Stimulated activated CD4-positive, alpha-beta T cell treated with anti-CD3 and anti-CD28 coated beads, Interleukin-12 subunit alpha, Interleukin-12 subunit beta, amount 100 ng/mL, for 48 hours (primary cell): ENCODE measurements at places on chromosomes 12 and 14.

GRCh38 chr14:74647678-74648461 is 35.8 kb upstream of the LTBP2 start:
- DNase-seq = no peak

GRCh38 chr12:44921736-44922135 is 45.6 kb upstream of the NELL2 start:
- no peak for DNase-seq

- DNase-seq = no peak
These were observed 166.3 kb upstream of the RTL1 start for GRCh38 chr14:101069666-101070362.

DNA sequence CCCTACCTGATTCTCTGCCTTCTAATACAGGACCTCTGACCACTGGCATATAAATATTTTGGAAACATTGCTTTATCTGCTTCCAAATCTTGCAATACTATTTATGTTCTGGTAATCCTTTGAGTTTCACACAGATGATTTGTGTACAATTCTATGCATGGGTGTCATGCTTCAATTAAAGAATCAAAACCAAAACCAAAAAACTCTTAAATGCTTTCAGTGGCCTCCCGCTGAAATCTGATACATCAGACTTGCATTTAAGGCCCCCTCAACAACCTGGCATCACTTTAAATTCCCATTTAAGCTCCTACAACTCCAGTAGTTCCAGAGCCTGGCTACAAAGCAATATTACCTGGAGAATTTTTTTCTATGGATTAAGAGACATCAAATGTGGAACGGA is 221.7 kb upstream of the NAV3 start:
- DNase-seq = no peak

DNA sequence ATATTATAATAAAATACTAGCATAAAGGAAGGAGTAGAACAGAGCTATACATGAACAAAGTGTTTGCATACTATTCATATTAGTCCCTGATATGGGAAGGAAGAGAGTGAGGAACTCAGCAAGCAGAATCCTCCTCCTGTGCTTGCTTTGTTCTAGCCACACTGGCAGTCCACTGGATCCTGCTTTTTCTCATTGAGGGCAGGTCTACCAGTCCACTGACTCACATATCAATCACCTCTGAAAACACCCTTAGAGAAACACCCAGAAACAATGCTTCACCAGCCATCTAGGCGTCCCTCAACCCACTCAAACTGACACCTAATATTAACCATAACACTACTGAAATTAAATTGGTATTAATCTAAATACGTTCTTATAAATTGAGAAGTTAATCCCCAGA is 1861.7 kb upstream of the SEL1L start:
- DNase-seq = no peak

DNA sequence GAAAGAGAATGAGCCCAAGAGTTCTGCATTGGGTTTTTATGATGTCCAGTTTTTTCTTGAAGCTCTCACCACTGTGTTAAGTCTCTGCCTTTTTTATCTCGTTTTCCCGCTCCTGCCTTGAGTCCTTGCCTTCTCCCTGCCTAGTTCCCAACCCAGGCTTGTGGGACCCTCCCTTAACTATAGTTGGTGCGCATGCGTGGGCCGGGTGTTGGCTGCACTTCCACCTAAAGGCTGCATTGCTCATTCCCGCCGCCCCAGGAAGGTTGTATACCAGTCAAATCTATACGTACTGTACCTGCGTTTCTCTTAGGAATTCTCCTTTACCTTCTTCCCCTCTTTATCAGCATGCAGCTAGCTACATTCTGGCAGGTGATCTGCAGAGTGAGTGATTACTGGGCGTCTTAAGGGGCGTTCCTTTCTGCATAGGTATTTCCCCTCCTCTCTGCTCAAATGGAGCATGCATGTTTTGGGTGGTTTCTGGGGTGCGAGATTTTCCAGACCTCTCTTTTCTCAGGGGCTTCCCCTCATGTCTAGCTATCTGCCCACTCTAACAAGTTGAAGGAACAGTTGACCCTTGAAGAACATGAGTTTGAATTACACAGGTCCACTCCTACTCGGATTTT is 6.6 kb upstream of the REP15 start:
- no peak for DNase-seq

DNA sequence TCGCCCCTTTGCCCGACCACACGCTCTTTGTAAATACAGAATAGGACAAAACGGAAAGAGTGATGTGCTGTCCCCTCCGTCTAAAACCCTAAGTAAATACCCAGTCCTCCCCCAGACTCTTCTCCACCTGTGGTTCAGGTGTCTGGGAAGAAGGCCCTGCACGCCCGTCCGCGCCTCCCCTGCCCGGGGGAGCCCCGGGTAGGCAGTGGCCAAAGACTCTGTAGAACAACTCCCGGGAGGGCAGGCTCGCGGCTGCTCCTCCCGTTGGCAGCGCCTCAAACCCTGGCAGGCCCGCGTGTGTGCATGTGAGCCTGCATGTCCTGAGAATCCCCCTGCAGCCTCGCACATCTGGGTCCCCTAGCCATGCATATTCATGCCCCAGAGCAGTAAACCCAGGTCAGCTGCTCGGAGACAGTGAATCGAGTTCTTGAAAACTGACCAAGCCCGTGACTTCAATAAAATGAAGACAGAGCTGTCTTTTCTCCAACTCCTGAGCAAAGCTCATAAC is 165.8 kb downstream of the MON2 start:
- no peak for DNase-seq

DNA sequence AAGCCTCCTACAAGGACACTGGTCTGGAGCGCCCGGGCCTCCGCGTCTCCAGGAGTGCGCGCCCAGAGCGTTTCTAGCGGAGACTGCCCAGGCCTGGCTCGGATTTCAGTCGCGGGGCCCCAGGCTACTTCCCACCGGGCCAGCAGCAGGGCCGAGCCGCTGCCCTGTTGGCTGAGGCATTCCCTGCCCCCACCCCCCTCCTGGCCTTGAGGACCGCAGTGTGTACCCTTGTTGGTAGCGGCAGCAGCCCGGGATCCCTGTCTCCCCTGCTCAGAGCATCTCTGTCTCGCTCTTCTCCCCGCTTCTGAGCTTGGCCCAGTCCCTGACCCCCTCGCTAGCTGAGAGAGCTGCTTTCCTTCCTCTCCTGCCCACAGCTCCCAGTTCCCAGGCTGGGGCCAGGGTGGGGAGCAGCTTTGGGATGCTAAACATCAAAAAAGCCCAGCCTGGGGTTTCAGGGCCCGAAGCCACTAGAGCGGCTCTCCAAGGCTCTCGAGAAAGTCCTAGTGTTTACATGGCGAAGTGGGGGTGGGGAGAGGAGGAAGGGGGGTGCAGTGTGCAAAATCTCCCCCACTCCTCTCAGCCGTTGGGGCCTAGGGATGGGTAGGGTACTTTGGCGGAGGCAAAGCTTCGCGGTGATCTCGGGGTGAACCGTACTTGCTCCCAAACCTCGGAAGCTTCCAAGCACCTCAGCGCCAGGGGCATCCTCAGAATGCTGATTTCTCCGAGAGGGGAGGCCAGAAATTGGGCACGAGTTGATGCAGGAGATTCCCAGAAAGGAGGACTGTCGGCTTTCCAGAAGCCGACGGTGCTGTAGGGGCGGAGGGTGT is 6.4 kb downstream of the NKX2-1 start:
- DNase-seq = no peak

GRCh38 chr14:99125113-99125512 is 146.9 kb downstream of the BCL11B start:
- no peak for DNase-seq

GRCh38 chr14:59200195-59200594 is 11.7 kb downstream of the DAAM1 start:
- no peak for DNase-seq

DNA sequence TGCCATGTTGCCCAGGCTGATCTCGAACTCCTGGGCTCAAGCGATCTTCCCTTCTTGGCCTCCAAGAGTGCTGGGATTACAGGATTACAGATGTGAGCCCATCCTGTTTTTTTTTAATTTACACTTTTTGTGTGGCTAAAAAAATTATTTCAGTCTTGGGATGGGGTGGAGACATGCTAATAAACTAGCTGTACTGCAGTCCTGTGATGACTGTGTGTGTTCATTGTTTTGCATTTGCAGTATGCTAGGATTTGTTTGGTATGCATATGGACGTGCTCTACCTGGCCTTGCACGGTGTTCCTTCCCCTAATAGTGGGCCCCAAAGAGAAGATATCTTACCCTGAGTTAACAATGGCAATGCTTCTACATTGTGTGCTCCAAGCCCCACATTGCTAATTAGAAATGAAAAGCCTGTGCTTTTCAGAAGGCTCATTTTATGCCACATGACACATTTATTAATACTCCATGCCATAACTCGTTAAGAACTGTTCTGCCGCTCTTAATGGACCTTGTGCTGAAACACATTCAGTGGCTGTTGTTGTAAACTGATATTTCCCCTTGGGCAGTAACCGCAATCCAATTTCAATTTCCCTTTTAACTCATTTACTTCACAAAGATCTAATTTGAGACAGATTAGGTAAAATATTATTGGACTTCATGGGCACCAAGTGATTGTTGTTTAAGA is 86.4 kb downstream of the SCN8A start:
- no peak for DNase-seq

DNA sequence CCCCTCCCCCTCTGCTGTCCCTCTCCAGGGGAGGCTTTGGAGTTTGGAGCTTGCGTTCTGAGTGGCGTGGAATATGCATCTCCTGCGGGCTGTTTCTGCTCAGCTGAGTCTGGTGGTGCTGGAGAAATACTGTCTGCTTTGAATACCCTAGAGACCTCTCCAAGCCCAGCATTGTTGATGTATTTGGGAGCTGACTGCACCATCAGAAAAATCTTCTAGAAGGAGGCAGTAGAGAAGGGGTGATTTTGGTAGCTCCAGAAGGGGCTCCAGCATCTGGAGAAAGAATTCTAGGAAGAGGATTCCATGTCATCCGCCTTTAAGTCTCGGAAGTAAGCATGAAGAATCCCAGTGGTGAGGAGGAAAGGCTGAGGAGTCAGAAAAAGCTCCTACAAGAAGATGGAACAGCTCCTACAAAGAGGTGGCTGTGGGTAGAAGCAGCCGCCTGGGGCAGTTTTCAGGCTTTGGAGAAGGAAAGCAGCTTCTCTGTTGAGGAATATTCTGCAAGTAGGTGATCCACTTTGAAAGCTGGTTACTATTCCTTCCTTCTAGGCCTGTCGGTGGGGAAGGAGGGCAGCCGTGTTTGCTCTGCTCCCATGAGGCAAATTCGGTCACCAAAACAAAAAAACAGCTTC is 9.7 kb downstream of the MLXIP start:
- DNase-seq = no peak

DNA sequence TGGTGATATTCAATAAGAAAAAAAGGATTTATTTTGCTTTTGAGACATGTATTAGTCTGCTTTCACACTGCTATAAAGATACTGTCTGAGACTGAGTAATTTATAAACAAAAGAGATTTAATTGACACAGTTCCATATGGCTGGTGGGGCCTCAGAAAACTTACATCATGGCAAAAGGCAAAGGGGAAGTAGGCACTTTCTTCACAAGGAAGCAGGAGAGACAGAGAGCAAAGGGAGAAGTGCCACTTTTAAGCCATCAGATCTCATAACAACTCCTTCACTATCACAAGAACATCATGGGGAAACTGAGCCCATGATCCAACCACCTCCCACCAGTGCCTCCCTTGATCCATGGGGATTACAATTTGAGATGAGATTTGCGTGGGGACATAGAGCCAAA is 43.9 kb downstream of the BHLHE41 start:
- DNase-seq = no peak

DNA sequence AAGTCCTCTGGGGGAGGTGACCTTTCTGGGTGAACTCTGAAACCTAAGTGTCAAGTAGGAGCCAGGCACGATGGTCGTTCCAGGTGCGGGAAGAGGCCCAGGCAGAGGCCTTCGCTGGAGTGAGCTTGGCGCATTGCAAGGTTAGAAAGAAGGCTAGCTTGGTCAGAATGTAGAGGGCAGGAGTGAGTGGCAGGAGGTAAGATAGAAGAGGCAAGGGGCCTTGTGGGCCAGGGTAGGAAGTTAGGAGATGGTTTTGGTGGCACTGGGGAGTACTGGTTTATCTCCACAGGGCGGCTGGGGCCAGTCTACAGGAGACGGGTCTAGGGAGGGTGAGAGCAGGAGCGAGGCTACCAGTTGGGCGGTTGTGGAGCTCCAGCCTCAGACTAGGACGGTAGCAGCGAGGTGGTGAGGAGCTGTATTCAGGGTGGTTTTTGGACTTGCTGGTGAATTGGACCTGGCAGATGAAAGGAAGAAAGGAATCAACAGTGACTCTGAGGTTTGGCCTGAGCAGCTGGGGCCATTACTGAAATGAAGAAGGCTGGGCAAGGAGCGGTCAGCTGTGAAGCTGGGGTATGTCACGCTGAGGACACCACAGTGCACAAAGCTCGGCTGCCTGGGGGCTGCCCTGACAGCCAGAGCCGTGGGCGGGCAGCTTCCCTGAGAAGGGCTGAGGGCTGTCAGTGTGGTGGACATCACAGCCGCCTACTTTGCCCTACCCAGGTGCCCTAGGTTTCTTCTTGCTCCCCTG is 9.0 kb downstream of the MLXIP start:
- no peak for DNase-seq

GRCh38 chr12:115233891-115234543 is 550.0 kb upstream of the TBX3 start:
- DNase-seq = no peak

DNA sequence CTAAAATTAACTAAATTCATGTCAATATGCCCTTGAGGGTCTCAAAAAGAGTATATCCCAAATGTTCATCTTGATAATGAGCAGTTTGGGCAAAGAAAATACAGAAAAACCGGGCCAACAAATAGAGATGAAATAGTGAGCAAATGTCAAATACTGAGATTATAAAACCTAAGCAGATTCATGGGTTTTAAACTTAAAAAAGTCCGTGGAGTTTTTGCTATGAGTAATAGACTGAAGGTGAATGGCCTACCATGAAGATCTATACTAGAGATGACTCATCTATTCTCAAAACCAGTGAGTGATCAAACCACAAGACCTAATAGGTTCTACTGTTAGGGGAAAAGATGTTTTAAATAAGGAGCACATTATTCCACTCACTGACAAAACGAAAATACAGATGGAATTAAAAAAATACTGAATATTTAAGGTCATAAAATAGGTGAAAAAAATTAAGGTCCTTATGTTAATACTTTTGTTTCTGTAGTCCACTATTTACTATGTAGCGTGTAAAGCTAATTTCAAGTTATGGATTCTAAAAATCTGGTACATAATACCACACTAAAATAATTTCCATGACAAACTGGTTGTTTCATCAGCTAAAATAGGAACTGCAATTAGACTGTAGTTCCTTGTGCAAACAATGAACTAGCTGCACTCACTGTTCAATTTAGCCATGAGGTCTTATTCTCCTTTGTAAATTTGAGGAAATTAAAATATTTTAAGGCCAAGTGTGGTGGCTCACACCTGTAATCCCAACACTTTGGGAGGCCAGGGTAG is 5.0 kb downstream of the HNRNPC start:
- DNase-seq = no peak

GRCh38 chr12:98861251-98861650 is 216.2 kb downstream of the APAF1 start:
- DNase-seq = no peak

GRCh38 chr12:84698576-84699333 is 213.8 kb downstream of the SLC6A15 start:
- DNase-seq = no peak
